ENCODE measurements at places on chromosomes 16 and 17. TPM values are rescaled to one million over a fixed set of nuclear protein-coding genes. Genes with fewer than 3 reads are reported as not detected.

Gene CCR7
- not detected for total RNA-seq

Gene MYH2
- 0.07 TPM for total RNA-seq

DNA sequence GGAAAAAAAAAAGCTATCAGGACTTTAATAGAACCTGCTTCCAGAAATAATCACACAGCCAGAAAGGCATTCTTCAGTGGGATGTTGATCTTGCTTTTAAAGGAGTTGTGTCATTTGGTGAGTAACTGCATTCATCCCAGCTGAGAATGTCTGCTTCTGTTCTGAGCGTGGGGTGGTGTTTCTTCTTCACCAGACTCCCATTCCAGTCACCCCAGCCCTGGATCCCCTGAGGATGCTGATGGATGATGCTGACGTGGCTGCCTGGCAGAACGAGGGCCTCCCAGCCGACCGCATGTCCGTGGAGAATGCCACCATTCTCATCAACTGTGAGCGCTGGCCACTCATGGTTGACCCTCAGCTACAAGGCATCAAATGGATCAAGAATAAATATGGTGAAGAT, 122.5 kb downstream of the ZNF18 start:
- no peaks in the 10 kb centered on the region for H3K36me3 ChIP-seq
- H3K4me3 ChIP-seq = no peak overlapping the region
- H3K27me3 ChIP-seq = no peaks in the 10 kb centered on the region
- no peak for DNase-seq

Gene VAT1L
- total RNA-seq = 5.9 TPM

DNA sequence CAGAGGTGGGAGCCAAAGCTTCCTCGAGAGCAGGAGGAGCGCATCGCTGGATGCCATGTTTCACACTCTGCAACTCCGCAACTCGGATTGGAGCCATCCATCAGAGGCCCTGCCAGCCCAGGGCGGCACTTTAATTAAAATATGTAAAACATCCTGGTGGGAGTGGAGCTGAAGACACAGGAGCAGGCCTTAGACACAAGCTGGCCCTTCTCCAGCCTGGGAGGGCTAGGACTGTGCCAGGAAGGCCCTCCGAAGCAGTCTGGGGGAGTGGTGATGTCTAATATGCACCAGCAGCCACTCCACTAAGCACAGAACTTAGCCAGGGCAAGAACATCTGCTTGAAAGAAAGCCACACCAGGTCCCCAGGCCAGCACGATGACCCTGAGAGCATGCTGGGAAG, 5.8 kb upstream of the CCDC182 start:
- H3K27me3 ChIP-seq = no peaks in the 10 kb centered on the region
- H3K27ac ChIP-seq = no peak overlapping the region
- peaks cover 7% of the 10 kb centered on the region for H3K4me1 ChIP-seq
- no peak for DNase-seq
- no peak overlapping the region for H3K4me3 ChIP-seq

DNA sequence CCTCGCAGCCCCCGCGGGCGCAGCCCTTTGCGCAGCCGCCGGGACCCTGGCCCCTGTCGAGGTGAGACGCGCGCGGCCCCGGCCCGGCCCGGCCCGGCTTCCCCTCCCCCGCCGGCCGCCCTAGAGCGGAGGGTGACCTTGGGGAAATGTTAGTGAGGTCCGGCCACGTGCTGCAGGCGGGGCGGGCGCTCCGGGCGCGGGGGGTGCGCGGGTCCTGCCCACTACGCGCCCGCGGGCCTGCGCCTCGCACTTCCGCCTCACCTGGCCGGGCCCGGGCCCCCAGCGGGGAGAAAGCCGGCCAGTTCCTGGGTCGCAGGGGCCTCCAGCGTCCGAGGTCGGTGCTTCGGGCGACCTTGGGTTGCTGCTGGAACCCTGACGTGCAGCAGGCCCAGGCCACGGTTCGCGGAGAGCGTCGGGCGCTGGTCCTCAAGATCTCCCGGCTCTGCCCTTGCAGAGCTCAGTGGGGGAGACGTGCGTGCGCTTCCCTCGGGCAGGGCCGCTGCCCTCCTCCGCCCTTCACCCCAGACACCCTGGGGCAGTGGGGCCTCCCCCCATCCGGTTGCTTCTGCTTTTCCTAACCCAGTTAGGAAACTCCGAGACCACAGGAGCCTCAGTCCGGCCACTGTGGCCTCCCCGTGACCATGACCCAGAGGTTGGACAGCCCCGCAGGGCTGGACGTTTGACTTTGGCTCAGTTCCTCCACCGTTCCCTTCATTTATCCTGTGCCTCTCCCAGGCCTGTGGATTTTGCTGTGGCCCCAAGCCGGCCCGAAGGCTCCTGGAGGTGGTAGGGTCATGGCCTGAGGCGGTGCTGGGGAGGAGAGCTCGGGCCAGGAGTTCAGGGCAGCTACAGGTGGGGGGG, 791 bp downstream of the MCRIP2 start:
- H3K36me3 ChIP-seq = no peaks in the 10 kb centered on the region
- peak overlapping the region; percentile 76 for H3K4me3 ChIP-seq
- peak; percentile 81 for DNase-seq

Gene PIRT
- total RNA-seq = not detected

GRCh38 chr17:33582661-33583060, 289.6 kb upstream of the ASIC2 start:
- H3K27ac ChIP-seq = no peak overlapping the region
- H3K4me3 ChIP-seq = no peak overlapping the region
- peaks cover 14% of the 10 kb centered on the region for H3K27me3 ChIP-seq
- H3K4me1 ChIP-seq = no peaks in the 10 kb centered on the region
- no peaks in the 10 kb centered on the region for H3K36me3 ChIP-seq

DNA sequence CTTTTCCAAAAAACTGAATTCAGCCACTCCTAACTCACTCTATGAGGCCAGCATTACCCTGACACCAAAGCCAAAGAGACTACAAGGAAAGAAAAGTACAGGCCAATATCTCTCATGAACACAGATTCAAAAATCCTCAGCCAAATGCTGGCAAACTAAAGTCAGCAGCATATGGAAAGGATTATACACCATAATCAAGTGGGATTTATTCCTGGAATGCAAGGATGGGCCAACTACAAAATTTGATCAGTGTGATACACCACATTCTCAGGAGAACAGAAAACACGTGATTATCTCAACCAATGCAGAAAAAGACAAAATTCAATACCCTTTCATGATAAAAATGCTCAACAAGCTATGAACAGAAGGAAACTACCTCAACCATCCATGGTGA, 7.7 kb upstream of the AATK start:
- H3K27me3 ChIP-seq = no peaks in the 10 kb centered on the region
- no peaks in the 10 kb centered on the region for H3K4me1 ChIP-seq
- no peak overlapping the region for H3K27ac ChIP-seq
- H3K36me3 ChIP-seq = no peaks in the 10 kb centered on the region

GRCh38 chr17:73347351-73347750, 35.5 kb upstream of the CDC42EP4 start:
- H3K27ac ChIP-seq = no peak overlapping the region
- no peak for DNase-seq
- H3K4me3 ChIP-seq = no peak overlapping the region

- H3K27ac ChIP-seq = no peak overlapping the region
- no peak overlapping the region for H3K4me3 ChIP-seq
- no peaks in the 10 kb centered on the region for H3K36me3 ChIP-seq
- H3K4me1 ChIP-seq = peaks cover 6% of the 10 kb centered on the region
- no peaks in the 10 kb centered on the region for H3K27me3 ChIP-seq
- DNase-seq = peak; percentile 72
Observed at GRCh38 chr17:17351901-17352781, 49.0 kb downstream of the NT5M start.

DNA sequence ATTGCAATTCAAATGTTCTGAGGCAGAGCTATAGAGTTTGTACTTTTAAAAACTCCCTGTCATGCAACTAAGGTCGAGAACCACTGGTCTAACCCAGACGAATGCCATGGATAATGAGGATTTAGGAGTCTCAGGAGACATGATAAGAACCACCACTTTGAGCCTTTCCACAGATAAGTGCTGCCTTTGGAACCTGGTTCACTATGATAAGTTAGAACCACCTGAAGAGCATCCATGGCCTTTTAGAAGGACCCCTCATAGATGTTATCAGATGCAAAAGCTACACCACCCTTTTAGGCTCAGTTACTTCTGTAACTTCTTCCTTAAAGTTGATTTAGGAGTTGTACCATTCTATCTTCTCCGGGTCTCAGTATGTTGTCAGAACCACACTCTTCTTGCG, 350.6 kb upstream of the CCL2 start:
- no peak overlapping the region for H3K27ac ChIP-seq
- no peaks in the 10 kb centered on the region for H3K4me1 ChIP-seq
- H3K4me3 ChIP-seq = no peak overlapping the region
- H3K36me3 ChIP-seq = no peaks in the 10 kb centered on the region
- no peak for DNase-seq

- H3K27ac ChIP-seq = peak overlapping the region; percentile 39
- H3K27me3 ChIP-seq = no peaks in the 10 kb centered on the region
- H3K4me3 ChIP-seq = peak overlapping the region; percentile 82
- H3K36me3 ChIP-seq = no peaks in the 10 kb centered on the region
- H3K4me1 ChIP-seq = peaks cover 25% of the 10 kb centered on the region
- DNase-seq = no peak
Observed at GRCh38 chr17:82050761-82051641, 610 bp downstream of the RFNG start.

DNA sequence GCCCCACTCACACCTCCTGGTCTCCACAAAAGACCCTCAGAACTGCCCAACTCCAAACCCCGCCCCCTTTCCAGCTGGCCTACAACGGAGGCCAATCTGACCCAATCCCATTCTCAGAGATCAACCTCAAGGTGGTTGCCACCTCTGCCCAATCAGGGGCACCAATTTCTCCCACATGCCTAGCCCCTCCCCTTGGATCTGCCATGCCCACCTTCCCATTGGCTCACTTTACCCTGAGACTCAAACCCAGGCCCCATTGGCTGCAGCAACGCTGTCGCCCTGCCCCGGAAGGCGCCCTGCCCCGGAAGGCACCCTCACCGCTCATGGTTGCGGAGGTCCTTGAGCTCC, 10.6 kb downstream of the ZNF668 start:
- no peak overlapping the region for H3K4me3 ChIP-seq
- no peak for DNase-seq
- H3K27me3 ChIP-seq = no peaks in the 10 kb centered on the region
- H3K36me3 ChIP-seq = peaks cover 25% of the 10 kb centered on the region
- no peaks in the 10 kb centered on the region for H3K4me1 ChIP-seq

DNA sequence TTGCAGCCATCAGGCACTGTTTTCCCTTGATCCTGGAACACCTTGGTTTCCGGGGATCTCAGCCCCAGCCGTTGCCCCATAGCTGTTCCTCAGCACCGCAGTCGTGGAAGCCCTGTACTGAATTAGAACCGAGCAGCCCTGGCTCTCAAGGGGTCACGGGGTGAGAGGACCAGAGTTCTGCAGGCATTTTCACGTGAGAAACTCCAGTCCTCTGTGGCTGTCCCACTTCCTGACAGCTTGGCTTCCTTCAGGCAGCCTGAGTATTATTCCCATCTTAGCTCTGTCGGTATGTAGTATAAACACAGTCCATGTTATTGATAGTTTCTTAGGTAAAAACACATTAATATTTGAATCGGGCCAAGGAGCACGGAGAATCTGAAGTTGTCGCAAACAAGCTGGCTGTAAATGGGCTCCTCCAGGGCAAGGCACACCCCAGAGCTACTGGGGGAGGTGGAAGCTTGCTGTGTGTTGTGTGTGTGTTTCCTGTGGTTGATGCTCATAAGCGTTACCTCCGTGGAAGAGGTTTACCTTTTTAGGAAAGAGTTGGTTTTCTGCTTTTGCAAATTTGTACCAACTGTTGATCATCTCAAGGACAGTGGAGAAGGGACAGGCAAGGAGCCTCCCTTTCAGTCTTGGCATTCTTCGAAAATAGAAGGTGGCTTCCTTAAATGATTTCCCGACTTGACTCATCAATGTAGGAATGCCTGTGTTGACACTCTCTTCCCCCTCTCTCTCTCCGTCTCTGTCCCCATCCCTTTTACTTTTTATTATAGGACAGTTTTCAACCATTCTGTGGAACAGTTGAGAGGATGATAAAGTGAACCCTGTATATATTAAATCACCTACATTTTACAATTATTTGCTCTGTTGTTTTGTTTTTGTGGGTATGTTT, 208.9 kb upstream of the CHMP6 start:
- H3K27ac ChIP-seq = peak overlapping the region; percentile 15
- H3K4me1 ChIP-seq = peaks cover 8% of the 10 kb centered on the region
- no peak for DNase-seq
- no peaks in the 10 kb centered on the region for H3K27me3 ChIP-seq
- no peak overlapping the region for H3K4me3 ChIP-seq
- no peaks in the 10 kb centered on the region for H3K36me3 ChIP-seq

DNA sequence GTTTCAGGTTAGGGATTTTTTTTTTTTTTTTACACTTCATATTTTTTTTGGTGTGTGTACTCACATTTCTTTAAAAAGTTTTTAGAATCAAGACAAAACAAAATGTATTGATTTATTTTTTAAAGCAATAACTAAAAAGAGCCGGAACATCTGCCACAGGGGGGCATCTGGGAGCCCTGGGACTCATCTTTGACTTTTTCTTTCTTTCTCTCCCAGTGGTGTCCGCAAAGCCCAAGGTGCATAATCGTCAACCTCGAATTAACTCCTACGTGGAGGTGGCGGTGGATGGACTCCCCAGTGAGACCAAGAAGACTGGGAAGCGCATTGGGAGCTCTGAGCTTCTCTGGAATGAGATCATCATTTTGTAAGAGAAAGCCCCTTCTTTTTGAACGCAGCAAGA, 36.3 kb downstream of the WWP2 start:
- H3K4me3 ChIP-seq = no peak overlapping the region
- no peaks in the 10 kb centered on the region for H3K27me3 ChIP-seq
- no peak for DNase-seq
- H3K36me3 ChIP-seq = peaks cover 30% of the 10 kb centered on the region
- H3K4me1 ChIP-seq = peaks cover 6% of the 10 kb centered on the region

Gene OR4D1
- total RNA-seq = not detected
